Right lobe of liver (tissue), 6 donors: ENCODE measurements at places on chromosomes 7 and 10. TPM values are rescaled to one million over a fixed set of nuclear protein-coding genes. Genes with fewer than 3 reads are reported as not detected.

GPR15LG gene
- not detected for total RNA-seq

STEAP2 gene
- total RNA-seq = 3.0 TPM

PCDH15 gene
- not detected for total RNA-seq

AS3MT gene
- total RNA-seq = 14.9 TPM

ERVW-1 gene
- total RNA-seq = not detected

NKX1-2 gene
- not detected for total RNA-seq

NPVF gene
- total RNA-seq = not detected

INSIG1 gene
- 212 TPM for total RNA-seq

EMX2 gene
- not detected for total RNA-seq

ABCB4 gene
- 57.2 TPM for total RNA-seq

CNNM1 gene
- 0.14 TPM for total RNA-seq

CLRN3 gene
- 17.7 TPM for total RNA-seq

REEP3 gene
- 21.1 TPM for total RNA-seq

TM9SF3 gene
- 77.8 TPM for total RNA-seq

MIOS gene
- 19.7 TPM for total RNA-seq

PTEN gene
- total RNA-seq = 37.5 TPM

TMEM184A gene
- 32.8 TPM for total RNA-seq

DYDC2 gene
- not detected for total RNA-seq
